ENCODE measurements at places on chromosomes 16 and 17.

DNA sequence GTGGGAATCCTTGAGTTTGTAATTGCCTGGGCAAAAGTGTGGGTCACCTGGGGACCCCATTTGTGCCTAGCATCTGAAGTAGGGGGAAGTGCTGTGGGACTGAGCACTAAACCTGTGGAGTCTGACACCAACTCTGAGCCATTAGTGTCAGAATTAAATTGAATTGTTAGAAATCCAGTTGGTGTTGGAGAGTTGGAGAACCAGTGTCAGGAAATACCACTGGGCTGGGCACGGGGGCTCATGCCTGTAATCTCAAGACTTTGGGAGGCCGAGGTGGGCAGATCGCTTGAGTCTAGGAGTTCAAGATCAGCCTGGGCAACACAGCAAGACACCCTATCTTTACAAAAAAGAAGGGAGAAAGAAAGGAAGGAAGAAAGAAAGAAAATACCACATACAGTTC, 67.5 kb upstream of the BRD7 start:
- DNase-seq, result no peak

GRCh38 chr17:39153599-39154051, 2.2 kb upstream of the PLXDC1 start:
- DNase-seq, result peak; percentile 84

DNA sequence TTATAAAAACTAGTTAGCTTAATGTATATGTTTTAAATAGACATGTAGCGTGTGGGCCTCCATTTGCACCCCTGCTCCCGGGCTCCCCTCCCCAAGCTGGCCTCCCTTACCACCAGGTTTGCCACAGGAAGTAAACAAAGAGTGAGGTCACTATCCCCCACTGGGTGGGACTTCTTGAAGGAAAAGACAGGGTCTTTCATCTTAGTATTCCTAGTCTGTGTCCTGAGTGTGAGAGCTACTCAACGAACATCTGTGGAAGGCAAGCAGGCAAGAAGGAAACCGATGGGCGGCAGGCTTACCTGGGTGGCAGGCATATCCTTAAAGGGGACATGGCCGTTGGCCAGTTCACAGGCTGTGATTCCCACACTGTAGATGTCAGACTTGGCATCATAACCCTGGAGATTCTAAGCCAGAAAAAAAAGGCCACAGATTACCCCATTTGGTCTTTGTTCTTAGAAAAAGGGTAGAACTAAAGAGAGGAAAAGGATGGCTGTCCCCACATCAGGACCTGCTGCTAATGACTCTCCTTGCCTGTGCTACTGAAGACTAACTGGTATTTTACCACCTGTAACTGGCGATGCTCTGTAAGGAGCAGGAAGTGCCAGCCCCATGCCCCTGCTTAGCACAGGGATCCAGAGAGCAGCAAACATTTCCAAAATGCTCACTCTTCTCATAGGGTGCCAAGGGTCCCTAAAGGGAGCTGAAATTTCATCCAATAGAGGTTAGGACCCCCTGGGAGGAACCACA, 6.6 kb upstream of the LIMD2 start:
- DNase-seq, result no peak

GRCh38 chr16:17171250-17172143, 299.3 kb downstream of the XYLT1 start:
- peak; percentile 48 for DNase-seq

All from hematopoietic multipotent progenitor cell treated with erythropoietin and hydrocortisone succinate and interleukin-3 and kit ligand, for 6 days (in vitro differentiated cells).